ENCODE measurements at places on chromosomes 12 and 14. TPM values are rescaled to one million over a fixed set of nuclear protein-coding genes. Genes with fewer than 3 reads are reported as not detected.

SLCO1B1 gene
- total RNA-seq, result 0.09 TPM

MTHFD1 gene
- 43.3 TPM for total RNA-seq

DNA sequence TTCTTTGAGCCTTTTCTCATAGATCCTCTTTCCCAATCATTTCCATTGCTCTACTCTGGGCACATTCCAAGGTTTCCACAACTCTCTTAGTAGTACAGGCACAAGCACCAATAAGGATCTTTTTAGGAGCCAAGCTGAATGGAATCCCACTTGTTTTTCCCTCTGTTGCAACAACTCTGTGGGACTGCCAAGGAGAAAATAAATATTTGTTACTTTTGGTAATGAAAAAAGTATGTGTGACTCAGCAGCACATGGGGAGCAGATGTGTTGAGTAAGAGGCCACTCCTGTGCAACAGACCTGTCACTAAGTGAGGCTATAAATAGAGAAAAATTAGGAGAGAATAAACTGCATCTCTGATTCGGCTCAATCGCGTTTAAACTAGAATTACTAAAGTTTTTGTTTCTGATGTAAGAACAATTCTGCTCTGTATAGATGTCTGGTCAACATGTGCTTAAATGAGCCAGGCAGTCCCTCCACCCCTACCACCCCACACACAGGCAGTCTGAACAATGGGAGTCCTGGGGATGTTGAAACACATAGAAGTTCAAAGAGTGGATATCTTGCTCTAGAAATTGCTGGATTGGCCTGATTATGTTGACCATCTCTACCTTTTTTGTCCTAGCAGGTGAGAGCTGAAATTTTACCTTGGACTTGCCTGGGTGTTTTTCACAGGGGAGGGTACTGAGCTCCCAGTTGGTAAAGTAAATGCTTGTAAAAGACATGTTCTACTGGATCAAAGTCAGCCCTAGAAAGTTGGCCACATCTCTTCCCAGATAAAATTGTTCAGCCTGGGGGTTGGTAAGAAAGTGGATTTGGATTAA, 244.3 kb upstream of the NOVA1 start:
- no peaks in the 10 kb centered on the region for H3K4me1 ChIP-seq
- H3K27me3 ChIP-seq, result peaks cover 6% of the 10 kb centered on the region
- H3K36me3 ChIP-seq, result no peaks in the 10 kb centered on the region
- no peak overlapping the region for H3K4me3 ChIP-seq
- DNase-seq, result no peak
- no peak overlapping the region for H3K27ac ChIP-seq

GYS2 gene
- total RNA-seq, result not detected

COL2A1 gene
- total RNA-seq, result 86.4 TPM

CCDC60 gene
- 3.3 TPM for total RNA-seq

- H3K27me3 ChIP-seq, result no peaks in the 10 kb centered on the region
- H3K4me1 ChIP-seq, result peaks cover 9% of the 10 kb centered on the region
- no peak for DNase-seq
- peaks cover 15% of the 10 kb centered on the region for H3K36me3 ChIP-seq
These were observed 27.9 kb downstream of the BORCS5 start for GRCh38 chr12:12384571-12385340.
